NCI-H1105 (cell line): ENCODE measurements at places on chromosomes 6 and 20.

DNA sequence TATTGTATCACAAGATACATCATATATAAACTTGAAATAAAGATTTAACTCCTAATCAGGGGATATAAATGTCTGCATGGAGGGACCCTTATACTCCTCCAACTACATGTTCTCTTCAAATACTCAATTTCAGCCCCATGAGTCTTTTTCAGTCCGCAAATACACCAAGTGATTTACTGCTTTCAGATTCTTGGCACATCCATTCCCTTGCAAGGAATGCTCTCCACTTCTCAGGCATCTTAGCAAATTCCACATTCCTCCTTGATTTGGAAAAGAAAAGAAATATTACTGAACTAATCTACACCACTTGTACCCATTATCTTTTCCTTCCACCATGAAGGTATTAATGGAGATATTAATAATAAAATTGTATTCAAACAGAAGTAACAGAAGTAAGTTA is 999.4 kb upstream of the GJE1 start:
- no peak for DNase-seq

DNA sequence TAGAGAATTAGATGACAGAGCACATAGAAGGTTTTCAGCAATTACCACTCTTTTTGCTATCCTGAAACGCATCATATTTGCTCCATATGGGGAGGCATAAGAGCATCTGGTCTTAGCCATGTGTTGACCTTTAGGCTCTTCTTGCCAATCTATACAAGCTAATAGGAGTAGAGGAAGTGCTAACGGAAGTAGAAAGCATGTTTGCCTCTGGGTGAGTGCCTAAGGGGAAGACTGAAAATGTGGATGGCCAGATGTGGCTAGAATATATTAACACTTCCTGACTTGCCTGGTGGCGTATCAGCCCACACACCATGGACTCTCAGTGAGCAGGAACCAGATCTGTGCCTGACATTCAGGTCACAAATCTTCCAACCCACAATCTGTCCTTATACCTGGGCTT is 136.3 kb downstream of the LRRC1 start:
- DNase-seq, result no peak

DNA sequence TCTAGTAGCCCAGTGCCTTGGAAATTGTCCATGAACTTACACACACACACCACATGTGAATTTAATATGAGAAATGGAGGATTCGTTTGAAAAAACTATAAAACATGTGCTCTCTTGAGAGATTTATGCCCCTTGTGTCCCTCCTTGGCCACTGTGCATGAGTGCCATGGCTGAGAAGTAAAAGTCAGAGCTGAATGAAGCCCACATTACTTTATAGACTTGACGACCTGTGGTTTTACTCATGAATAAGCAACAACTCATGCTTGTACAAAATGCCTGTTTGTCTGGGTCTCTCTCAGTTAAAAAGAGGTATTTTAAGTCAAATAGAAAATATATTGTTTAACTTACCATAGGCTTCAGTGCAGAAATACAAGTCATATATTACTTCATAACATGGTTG is 102.7 kb downstream of the KCNQ5 start:
- no peak for DNase-seq

- DNase-seq, result no peak
Measured at GRCh38 chr20:57425150-57426013, 34.2 kb downstream of the RBM38 start.

DNA sequence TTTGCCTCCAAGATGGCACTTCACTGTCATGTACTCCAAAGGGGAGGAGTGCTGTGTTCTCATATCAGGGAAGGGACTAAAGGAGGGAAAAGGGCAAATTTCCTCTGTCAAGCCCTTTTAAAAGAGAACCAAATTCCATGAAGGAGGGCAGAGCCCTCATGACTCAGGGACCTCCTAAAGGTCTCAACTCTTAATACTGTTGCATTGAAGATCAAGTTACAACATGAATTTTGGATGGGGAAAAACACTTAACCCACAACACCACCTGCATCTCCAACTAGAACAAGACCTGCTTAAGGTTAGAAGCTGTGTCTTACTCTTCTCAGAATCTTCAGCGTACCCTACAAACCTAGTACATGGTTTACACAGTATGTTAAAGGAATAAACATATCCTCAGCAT is 23.7 kb upstream of the FBXO30 start:
- DNase-seq, result no peak

GRCh38 chr20:33339515-33340058 is 56.6 kb downstream of the BPIFB1 start:
- no peak for DNase-seq
